ENCODE measurements at places on chromosomes 7 and 10. TPM values are rescaled to one million over a fixed set of nuclear protein-coding genes. Genes with fewer than 3 reads are reported as not detected.

DNA sequence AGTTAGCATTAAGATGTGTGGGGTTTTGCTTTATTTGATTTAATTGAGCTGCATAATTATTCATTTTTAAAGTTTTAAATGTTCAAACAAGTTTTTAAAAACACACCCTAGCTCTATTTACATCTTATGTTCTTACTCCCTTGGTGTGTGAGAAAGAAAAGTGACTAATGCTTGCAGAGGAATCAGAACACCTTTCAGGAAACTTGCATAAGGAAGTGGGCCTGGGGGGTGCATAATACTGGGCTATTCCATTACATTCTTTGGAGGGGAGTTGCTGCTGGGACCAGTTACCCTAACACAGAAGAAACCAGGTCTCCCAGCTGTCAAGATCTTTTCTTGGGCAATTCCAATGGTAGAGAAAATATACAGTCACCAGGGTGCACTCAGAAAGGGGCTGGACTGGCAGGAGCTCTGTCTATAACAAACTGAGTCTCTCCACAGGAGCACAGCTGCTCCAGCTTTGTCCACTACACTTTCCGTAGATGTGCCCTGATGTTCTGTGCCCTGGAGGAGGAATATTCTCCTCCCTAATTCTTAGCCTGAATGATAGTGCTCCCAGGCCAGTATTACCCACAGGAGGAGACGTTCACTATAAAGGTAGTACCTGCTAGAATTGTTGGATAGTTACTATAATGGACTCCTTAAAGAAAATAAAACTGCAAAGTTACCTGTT is 304.2 kb downstream of the CDC14C start:
- no peak for DNase-seq

ADRB1 gene
- polyA plus RNA-seq = 1.4 TPM

DNA sequence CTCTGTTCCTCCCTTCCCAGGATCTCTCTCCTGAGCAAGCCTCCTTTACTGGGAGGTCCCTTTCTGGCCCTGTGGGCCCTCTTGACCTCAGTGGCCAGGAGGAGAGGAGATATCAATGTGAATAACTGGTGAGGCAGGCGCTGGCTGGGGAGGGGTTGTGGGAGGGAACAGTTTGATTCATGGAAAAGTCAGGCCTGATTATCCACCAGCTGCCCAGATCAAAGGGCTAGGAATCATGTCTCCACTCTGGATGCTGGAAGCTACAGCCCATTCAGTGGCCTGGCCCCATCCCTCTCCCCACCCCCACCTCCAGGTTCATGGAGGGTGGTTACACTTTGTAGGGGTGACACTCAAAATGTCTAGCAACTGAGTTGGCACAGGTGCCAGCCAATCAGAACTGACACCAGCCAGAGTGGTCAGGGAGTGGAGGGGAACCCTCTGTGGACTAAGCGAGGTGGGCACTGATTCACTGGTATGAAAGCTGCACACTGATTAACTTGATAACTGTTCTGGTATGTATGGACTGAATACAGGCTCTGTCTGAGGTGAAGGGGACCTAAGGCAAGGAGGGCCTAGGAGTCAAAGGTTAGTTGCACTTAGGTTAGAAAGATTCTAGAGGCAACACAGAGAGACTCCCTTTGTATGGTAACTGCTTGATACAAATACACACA is 4.8 kb downstream of the PRRT4 start:
- DNase-seq = no peak

GRCh38 chr10:22609719-22610465 is 104.5 kb downstream of the PIP4K2A start:
- DNase-seq = no peak

DNA sequence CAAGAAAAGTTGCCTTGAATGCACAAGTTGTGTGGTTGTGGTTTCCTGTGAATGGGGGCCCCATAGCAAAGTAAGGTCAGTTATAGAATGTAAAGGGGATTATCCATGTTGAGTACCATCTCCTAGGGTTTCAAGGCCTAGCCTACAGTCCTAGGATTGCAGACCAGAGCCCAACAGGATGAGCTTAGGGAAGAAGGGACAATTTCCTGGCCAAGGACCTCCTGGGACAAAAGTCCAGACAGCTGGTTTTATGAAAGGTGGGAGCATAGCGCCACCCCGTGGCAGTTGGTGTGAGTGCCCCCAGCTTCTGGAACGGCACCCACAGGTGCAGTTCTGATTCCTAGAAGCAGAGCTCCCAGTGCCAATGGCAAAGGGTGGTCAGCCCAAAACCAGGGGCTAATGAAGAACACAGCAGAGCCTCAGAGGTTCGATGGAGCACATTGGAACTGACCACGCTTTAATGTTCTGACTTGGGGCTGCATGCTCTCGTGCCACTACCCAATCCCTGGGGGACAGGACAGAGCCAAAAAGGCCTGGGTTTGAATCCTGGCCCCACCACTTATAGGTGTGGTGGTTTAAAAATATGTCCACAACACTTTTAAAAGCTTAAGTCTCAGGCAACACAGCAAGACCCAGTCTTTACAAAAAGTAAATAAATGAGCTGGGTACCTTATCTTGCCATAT is 25.8 kb upstream of the TMEM120A start:
- DNase-seq = peak; percentile 79
